ENCODE measurements at places on chromosomes 12 and 14.

DNA sequence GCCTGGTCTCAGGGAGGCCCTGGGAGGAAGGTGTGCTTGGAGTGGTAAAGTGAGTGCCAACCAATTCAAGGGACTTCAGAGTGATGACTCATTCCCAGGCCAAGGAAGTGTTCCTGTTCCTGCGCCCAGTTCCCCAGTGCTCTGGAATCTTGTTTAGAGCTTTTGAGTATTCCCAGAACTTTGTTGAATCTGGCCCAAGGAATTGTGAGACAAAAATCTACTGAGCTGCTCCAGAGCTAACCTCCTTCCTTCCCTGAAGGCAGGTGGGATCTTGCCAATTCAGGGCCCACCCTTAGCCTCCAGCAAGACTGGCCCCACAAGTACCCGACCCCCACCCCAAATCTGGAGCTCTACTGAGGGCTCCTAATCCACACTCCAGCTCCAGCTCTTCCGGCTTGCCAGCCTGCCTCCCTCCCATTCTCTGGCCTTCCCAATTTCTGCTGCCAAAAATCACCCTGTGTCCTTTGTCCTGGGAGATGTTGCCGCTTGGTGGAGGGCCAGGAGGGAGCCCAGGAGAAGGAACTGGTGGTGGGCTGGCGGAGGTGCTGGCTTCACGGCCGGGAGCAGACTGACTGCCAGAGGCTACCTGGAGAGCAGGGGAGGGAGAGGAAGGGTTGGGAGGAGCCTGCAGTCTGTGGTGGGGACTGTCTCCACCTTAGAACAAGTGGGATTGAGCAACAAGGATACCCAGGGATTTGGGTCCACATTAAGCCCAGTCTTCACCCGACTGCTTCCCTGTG, 2.0 kb upstream of the ATN1 start:
- no peak for DNase-seq

DNA sequence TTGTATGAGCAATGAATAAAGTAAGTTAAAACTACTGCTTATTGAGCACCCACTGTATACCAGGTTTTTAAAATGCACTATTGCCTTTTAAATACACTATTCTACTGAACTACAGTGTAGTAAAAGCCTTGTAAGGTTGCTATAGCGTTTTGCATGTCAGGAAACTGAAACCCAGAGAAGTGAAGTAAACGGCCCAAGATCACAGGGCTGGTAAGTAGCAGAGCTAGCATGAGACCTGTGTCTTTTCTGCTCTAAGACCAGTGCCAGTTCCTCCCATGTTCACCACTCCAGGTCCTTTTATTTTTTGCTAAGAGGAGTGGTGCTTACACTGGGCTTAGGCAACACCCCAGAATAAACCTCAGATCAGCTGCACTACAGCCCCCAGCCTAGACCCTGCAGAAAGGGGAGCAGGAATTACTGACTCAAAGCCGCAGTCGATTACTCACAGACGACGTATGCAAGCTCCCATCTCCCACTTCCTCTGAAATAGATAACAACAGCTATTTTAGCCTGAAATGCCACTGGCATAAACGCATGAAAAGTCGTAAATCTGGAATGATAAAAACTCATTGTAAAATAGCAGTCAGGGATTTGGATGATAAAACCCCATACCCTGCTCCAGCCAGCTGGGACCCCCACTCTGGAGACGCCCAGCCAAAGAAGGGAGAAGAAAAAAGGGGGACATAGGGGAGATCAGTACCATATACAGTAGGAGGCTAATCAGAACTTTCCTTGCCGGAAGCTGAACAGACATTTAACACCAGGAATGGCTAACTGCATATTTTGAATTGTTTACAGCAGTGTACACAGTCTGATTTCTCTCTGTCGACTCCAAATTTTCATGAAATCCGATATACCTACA, 108.3 kb downstream of the NUAK1 start:
- DNase-seq, result no peak

GRCh38 chr12:72214163-72214562, 58.0 kb upstream of the TRHDE start:
- no peak for DNase-seq

DNA sequence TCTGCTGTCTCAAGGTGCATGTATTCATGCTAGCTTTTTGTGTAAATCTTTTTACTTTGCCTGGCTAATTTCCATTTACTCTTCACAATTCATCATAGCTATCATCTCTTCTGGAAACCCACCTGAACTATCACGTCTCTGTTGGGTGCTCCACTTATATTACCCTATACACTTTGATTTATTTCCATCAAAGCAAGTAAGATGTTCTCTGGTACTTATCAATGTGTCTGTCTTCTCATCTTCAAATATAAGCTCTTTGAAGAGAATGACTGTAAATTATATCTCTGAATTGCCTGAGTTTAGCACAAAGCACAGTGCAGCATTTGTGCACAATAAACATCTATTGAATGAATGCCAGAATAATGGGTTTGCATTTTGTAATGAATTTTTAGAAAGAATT, 1129.7 kb downstream of the LRFN5 start:
- DNase-seq, result no peak

DNA sequence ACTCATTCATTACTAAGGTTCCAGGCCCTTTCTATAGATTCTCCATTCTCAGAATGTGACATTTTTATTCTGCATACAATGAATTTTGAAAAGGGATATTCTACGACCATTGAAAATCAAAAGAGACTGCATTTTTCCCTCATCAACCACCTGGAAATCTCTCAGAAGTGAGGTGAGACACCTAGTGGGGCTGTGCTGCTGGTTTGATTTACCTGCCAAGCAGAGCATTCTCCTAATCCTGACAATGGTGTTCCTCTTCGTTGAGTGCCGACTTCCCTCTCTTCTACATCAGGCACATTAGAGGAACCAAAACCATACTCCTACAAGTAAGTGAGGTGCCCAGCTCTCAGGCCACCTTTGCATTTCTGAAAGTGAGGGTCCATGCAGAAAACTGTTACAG, 14.9 kb downstream of the CKB start:
- DNase-seq, result no peak

GRCh38 chr12:52495389-52495788, 2.3 kb upstream of the KRT6A start:
- no peak for DNase-seq

DNA sequence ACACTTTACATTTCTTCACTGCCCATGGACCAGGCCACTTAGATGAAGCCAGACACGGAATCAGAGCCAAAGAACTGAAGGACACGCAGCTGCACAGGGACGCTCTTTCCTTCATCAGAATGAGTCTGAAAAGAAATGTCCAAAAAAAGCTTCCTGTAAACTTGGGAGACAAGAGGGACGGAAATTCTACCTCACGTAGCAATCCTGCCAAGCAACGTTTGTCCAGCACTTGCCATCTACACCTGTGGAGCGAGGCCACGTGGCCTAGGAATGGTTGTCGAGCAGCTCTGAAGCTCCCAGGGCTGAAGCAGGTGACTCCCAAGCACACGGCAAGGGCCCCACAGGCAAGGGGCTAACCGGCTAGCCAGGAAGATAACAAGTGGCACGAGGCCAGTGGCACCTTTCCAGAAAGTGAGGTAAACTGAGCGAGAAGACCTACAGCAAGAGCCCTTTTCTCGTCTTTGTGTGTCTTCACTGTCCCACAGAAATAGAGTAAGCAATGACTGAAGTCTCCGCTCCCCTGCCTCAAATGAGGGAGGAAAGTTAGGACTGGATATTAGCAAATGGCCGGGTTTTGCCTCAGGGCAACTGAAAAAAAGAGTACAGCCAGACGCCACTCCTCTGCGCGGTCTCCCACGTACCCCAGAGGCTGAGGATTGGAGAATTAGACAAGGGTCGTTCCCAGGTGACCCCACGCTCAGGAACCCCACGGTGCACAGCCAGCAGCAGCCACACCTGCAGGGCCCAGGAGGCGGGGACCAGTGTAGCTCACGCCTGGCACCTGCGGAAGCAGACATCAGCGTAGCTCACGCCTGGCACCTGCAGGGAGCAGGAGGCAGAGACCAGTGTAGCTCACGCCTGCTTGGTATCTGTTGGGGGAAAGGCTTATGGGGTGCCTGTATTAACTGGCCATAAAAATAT, 7.7 kb downstream of the ZNF605 start:
- no peak for DNase-seq

- DNase-seq, result no peak
Observed at GRCh38 chr14:69041783-69042182, 62.7 kb upstream of the ACTN1 start.

DNA sequence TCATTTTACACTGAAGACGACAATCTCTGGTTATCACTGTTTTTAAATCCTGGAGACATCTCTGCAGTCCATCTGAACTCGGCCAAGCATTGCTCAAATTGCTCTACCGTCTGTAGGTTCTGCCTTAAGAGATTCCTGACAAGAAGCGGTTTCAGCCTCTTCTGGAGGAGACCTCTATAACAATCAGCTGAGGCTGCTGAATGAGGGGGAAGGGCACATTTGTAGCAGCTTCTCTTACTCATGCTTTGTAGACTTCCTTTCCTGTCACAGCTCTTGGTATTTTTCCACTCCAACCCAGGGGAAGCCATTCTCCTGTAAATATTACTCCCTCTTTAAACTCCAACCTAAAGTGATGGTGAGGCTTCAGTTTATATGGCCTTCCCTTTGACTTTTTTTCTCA, 3.0 kb downstream of the ARG2 start:
- DNase-seq, result no peak

GRCh38 chr12:11991604-11992003, 79.1 kb upstream of the BCL2L14 start:
- no peak for DNase-seq

- DNase-seq, result no peak
Observed at GRCh38 chr12:60021235-60021634, 425.4 kb downstream of the SLC16A7 start.

DNA sequence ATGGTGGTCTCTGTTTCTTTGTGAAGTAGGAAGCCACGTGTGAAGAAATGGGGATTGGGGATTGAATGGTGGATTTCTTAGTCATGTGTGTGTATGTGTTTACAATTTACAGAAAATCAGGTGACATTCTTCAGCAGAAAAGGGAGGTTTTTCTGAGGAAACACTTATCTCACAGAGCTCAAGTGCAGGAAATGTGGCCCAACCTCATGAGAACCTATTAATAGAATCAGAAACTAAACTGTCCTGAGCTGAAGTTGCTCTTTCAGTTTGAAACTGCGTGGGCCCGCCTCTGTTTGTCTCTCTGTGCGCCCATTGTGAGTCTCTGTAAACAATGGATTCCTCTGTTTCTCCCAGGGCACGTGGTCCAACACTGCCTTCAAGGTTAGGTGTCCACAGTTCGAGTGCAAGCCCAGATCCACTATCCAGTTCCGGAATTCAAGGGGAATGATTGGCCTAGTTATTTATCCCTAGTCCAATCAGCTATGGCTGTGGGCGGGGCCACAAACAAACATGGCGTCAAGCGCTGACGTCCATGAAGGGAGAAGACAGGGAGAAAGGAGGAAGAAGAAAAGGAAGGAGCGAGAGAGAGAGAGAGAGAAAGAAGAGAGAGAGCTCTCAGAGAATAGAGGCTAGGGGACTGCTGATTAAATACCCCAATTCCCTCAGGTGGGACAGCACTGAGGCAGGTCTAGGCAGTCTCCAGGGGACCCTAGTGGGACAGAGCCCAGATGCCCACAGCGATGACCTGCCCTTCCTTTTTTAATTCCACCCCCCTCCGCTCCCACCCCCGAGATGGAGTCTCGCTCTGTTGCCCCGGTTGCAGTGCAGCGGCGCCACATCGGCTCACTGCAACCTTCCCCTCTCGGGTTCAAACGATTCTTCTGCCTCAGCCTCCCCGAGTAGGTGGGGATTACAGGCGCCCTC, 31.4 kb upstream of the C12orf76 start:
- DNase-seq, result peak; percentile 70

DNA sequence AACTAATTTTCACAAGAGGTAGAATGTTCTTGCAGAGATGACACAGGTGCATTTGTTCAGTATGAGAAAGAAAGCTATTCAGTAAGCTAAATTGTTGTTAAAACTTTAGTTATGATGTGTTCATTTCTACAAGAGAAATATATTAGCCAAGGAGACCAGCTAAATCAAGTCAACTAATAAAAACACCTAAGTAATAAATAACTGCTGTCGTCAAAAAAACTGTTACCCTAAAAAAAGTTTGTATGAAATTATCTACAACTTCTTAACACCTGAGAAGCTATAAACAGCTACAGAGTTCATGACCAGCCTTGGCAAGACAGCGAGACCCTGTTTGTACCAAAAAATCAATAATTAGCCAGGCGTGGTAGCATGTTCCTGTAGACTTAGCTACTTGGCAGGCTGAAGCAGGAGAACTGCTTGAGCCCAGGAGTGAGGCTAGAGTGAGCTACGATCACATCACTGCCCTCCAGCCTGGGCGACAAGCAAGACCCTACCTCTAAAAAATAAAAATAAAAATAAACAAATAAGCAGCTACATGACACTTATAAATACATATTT, 67.6 kb upstream of the AP4S1 start:
- DNase-seq, result no peak

GRCh38 chr14:34766060-34766459, 51.7 kb upstream of the CFL2 start:
- DNase-seq, result no peak

All from CD4-positive, alpha-beta T cell (primary cell).